ENCODE measurements at places on chromosomes 1 and 21.

- DNase-seq = no peak
These were observed 12.4 kb downstream of the HS2ST1 start for GRCh38 chr1:86926883-86927282.

- DNase-seq = no peak
These were observed 1150.9 kb downstream of the MRPL39 start for GRCh38 chr21:24456358-24456757.

DNA sequence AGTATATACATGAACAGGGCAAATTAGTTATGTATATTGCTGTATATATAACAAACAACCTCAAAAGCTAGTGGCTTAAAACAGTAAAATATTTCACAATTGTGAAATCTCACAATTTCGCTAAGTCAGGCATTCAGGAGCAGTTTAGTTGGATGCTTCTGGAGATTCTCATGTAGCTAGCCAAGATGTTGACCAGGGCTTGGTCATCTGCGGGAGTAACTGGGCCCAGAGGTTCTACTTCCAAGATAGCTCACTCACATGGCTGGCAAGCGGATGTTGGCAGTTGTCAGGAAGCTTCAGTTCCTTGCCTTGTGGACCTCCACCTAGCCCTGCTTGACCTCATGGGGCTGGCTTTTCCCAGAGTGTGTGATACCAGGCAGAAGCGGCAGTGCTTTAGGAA, 95.6 kb downstream of the TTC3 start:
- DNase-seq = no peak

DNA sequence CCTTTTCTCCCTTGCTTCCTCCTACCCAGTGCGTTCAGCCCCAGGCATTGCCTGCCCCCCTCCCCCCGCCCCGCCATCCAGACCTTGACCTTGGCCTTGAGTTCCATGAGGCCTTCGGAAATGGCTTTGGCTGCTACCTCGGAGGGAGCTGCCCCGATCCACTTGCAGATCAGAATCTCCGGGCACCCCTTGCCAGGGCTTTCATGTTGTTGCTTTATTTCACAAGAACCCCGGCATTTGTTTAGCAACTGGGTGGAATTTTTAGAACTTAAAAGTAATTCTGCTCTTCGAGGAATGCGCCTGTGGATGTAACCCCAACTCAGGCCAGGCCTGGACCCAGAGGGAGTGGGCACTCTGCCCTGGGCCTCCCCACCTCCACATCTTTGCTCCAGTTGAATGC, 154.1 kb upstream of the TMEM51 start:
- no peak for DNase-seq

- no peak for DNase-seq
These were observed 2.5 kb upstream of the PTGER3 start for GRCh38 chr1:71049951-71050598.

DNA sequence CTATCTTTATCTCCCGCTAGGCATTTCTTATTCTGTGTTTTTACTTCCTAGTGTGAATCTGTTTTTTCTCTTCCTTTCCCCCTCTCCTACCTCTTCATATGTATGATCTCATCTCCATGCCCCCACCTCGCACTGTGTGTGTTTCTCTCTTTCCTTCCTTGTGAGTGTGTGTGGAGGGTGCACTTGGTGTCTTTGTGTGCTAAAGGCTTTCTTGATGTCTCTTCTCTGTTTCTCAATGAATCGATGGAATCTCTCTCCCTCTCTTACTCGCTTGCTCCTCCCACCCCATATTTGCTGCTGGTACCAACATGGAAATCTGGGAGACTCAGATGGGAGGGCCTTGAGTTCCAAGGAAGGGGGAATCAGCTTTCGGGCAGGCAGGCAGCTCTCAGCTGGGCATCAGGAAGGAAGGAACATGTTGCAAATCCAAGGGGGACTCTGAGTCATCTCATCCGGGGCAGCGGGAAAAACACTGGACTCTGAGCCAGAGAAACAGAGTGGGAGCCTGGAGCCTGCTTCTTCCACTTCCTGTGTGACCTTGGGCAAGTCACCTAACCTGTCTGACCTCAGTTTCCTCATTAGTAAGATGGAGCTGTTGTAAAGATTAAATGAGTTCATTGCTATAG, 147.5 kb downstream of the PTPRU start:
- DNase-seq = no peak

- DNase-seq = no peak
These were observed 49.6 kb upstream of the ATP1A1 start for GRCh38 chr1:116323491-116323890.

GRCh38 chr1:16905110-16905867, 9.5 kb downstream of the RNU1-2 start:
- no peak for DNase-seq

- DNase-seq = no peak
These were observed 1.9 kb upstream of the HES3 start for GRCh38 chr1:6241887-6242740.

- no peak for DNase-seq
These were observed 32.7 kb downstream of the OR13G1 start for GRCh38 chr1:247646867-247647266.

DNA sequence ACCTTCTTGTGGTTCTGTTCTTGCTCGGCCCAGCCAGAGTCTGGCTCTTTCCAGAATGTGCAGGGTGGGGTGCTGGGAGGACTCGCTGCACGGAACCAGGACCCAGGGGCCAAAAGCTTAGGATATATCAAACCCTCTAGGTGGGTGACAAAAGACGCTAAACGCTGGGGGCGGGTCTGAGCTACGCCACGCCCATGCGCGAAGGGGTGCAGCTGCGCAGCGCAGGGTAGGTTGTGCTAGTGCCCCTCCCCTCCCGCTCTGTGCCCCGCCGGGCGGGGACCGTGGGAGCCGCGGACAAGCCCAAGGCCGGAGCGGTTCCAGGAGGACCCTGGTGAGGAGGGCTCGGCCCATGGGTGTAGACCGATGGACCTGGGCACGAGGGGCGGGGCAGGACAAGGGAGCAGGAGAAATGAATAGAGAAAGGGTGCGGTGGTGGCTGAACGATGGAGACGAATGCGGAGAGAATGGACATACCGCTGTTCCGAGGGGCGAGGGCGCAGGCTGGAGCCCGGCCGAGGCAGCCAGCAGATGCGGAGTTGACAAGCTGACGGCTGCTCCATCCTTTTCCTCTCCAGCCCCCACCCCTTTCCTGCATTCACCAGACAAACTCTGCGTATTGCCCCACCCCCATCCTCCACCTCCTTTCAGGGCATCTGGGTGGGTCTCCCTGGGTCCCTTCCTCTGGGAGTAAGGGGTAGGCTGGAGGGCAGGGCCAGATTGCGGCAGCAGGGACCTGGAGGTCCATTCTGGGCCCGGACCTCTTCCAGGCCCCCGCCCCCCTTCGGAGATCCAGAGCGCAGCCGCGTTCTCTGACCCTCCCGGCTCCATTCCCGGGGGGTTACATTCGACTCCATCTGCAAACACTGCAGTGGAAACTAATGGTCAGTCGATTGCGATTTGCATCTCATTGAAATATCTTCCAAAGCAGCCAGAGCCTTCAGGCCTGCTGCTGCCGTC, at the start of gene RUSC1:
RUSC1 (plus strand) TSS at position 234 of the 957 bp plus-strand sequence. CDS start 880 bp downstream, outside the sequence.
- no peak for DNase-seq

DNA sequence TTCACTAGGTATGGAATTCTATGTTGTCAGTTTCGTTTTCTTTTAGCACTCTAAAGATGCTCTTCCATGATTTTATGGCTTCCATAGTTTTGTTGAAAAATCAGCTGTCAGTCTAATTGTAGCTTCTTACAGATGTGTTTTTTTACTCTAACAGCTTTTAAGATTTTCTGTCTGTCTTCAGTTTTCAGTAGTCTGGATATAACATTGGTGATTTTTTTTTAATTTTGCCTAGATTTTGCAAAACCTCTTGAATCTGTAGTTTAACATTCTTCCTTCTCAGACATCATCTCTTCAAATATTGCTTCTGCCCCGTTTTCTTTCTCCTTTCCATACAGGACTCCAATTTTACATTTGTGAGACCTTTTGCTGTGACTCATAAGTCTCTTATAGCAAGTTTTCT, 17.9 kb upstream of the DYRK1A start:
- DNase-seq = no peak

DNA sequence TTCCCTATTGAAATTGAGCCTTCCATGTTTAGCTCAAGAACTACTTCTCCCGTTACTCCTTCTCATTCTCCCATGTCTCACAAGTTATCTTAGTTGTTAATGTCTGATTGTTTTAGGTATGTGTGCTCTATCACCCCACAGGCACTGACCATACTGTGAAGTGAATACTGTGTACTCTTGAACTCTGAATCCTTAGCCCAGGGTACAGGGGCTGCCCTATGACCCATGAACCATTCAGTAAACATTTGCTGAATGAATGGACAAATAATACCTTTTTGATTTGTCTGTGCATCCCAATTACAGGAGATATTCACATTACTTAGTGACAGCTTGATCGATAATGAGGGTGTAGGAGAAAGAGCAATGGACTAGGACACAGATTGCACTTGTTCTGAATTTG, 169.4 kb upstream of the BEND5 start:
- no peak for DNase-seq
